Activated T-cell treated with anti-CD3 and anti-CD28 coated beads, Interleukin-2, amount 50 U/mL, for 72 hours (primary cell): ENCODE measurements at places on chromosomes 1 and 21.

GRCh38 chr1:50775740-50776139, 184.3 kb downstream of the FAF1 start:
- DNase-seq, result no peak

GRCh38 chr21:26377111-26377694, 195.9 kb downstream of the CYYR1 start:
- DNase-seq, result no peak

DNA sequence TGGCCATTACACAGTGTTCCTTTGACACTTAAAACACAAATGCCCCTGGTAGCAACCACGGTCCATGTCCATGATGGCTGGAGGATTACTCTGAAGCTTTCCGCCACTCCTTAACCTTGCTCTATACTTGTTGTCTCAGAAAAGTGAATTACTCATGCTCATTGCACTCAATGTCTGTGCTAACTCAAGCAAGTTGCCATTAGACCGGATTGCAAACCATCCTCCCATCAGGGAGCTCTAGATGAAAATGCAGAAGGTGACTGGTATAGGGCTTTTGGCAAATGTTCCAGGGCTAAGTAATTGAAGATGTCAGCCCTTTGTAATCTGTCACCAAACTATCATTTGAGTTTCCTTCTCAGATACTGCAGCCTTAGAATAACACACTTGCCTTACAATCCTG, 1288.3 kb upstream of the B3GALT2 start:
- no peak for DNase-seq

DNA sequence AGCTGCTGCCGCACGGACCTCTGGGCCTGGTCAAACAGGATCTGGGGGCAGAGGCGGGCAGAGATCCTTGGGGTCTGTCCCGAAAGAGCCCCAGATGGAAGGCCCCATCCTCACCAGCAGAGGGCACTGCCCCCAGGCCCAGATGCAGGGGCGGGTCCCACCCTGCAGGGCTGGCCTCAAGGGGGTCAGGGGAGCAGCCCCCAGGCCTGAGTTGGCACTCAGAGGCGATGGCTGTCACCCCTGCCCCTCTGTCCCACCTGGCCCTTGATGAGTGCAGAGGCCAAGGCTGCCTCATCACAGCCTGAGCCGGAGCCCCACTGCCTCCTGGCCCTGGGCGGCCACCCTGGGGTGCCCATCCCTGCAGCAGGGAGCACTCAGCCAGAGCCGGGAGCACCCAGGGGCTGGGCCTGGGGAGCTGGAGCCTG, 5.7 kb downstream of the ACAP3 start:
- no peak for DNase-seq

DNA sequence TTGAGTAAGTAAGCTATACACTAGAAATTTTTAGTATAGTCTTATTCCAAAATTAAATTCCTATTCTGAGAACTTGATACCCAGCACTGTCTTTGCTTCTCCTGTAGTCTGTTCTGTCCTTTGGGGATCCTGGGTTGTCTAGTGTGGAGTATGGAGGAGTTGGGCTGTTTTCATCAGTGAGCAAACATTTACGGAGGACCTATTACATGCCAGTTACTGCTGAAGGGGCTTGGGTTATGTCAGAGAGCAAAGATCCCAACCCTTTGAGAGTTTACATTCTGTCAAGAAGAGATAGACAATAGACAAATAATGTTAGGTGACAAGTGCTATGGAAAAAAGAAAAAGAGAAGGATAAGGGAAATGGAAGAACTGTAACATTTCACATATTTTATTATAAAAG, 9.0 kb downstream of the TRAPPC10 start:
- no peak for DNase-seq

DNA sequence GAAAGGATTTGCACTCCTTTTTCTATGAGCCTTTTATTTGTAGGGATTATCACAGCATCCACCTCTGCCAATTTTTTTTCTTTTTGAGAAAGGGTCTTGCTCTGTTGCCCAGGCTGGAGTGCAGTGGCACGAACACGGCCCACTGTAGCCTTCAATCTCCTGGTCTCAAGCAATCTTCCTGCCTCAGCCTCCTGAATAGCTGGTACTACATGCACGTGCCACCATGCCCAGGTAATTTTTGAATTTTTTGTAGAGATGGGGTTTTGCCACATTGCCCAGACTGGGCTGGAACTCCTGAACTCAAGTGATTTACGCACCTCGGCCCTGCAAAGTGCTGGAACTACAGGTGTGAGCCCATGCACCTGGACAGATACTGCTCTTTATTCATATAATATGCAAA, 2.1 kb downstream of the SAMSN1 start:
- no peak for DNase-seq

GRCh38 chr1:90725657-90726424, 8.7 kb upstream of the BARHL2 start:
- DNase-seq, result no peak

- DNase-seq, result no peak
Measured at GRCh38 chr1:241457421-241457820, 62.1 kb downstream of the FH start.

DNA sequence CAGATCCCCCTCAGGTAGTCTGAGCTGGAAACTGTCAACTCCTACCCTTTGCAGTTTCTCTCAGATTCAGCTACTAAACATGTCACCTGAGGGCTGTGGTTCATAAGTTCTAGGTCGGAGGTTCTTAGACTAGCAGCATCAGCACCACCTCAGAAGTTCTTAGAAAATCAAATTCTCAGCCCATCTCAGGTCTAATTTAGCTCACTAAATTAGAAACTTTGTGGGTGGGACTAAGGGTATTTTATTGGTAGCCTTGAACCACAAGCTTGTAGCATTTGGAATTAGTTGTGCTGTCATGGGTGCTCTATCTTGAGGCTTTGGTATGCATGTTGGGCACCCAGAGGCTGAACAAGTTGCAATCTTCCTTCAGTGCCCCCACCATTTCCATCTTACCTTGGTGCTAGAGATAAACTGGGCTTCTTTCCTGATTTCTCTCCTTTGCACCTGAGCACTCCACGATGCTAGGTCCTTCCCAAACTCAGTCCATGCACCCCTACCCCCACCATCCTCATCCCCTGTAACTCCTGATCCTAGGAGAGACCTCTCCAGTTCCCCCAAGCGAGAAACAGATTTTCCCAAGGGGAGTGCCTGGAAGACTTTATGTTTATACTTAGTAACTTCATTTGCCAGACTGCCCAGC, 54.2 kb downstream of the S1PR1 start:
- DNase-seq, result peak; percentile 59

GRCh38 chr1:165476776-165477175, 31.9 kb upstream of the RXRG start:
- no peak for DNase-seq

DNA sequence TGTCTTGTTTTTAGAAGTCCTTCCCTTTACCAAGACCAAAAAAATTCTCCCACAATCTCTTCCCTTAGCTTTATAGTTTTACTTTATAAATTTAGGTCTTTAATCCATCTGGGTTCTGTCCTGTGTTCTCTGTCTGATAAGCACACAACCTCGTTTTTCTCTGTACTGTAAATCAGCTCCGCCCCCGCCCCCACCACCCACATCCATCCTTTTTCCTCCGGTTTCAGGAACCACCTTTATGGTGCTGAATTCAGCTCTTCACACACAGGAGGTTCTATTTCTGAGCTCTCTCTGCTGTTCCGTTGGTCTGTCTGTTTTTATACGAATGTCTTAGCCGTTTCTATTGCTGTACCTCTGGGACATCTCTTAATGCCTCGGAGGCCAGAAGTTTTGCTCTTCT, 44.5 kb downstream of the ACTL8 start:
- no peak for DNase-seq

DNA sequence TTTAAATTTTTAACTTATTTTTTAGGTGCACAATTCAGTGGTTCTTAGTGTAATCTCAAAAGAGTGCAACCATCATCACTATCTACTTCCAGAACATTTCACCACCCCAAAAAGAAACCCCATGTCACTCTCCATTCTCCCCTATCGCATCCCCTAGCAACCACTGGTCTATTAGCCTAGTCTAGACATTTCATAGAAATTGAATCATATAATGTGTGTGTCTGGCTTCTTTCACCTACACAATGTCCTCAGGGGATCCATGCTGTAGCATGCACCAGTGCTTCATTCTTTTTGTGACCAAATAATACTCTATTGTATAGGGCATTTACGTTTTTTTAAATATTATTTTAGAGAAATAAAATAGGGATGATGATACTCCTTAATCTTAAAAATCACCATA, 64.7 kb downstream of the JAK1 start:
- no peak for DNase-seq
